ENCODE measurements at places on chromosomes 6 and 20.

DNA sequence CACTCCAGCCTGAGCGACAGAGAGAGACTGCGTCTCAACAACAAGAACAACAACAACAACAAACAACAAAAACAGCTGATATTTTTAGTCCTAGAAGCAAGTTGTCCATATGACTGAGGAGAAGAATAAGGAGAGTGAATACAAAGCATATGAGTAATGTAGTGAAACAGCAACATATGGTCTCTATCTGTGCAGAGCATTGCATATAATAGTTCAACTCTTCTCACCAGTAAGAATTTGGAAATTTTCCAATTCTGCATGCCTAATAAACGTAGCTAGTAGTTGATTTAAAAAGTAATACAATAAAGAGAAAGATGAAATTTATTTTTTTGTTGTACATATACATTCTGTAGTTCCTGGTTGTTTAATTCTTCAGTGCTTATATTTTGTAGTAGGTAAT is 129.7 kb upstream of the FAM83B start:
- DNase-seq = no peak

DNA sequence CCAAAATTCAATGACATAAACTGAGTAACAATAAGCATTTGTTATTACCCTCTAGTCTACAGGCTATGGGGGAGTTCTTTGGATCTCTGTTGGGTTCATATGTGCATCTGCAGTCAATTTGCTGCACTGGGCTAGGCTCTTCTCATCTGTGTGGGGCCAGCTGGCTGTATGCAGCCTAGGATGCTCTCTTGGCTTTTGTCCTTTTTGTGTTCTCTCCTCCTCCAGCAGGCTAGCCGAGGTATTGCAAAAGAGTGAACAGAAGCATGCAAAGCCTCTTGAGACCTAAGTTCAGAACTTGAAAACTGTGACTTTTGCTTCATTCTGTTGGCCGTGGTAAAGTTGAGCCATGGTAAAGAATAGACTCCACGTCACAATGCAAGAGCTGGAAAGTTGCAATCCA is 62.8 kb upstream of the FOXO3 start:
- DNase-seq = peak; percentile 25

DNA sequence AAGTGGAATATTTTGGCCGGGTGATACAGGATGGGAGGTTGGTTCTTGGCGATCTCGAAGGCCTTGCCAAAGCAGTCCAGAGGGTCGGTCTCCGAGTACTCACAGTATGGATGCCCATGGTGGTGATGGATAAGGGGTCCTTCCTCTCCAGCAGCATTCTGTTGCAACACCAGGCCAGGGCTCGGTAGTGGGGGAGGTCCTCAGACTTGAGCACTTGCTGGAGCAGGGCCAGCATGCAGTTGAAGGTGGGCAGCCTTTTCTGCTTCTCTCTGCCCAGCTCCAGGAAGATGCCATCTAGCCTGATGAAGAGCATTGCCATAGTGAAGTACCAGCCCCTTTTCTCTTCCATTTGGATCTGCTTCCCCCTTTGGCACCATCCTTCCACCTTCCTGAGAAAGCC is 99.4 kb upstream of the MCHR2 start:
- no peak for DNase-seq

DNA sequence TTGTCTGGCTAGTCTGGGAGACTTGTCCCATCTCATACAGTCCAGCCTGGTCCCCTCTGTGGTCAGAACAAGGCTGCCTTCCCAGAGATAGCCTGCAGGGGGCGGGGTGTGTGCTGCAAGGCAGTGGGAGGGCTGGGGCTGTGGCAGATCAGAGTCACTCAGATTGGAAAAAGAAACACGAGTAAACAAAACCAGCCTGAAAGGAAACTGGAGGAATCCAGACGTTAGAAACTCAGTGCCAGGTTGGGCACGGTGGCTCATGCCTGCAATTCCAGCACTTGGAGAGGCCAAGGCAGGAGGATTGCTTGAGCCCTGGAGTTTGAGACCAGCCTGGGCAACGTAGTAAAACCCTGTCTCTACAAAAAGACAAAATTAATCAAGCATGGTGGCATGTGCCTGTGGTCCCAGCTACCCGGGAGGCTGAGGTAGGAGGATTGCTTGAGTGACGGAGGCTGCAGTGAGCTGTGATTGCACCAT is 20.2 kb downstream of the LEMD2 start:
- no peak for DNase-seq

GRCh38 chr6:3305216-3305565 is 46.4 kb downstream of the PSMG4 start:
- DNase-seq = no peak

DNA sequence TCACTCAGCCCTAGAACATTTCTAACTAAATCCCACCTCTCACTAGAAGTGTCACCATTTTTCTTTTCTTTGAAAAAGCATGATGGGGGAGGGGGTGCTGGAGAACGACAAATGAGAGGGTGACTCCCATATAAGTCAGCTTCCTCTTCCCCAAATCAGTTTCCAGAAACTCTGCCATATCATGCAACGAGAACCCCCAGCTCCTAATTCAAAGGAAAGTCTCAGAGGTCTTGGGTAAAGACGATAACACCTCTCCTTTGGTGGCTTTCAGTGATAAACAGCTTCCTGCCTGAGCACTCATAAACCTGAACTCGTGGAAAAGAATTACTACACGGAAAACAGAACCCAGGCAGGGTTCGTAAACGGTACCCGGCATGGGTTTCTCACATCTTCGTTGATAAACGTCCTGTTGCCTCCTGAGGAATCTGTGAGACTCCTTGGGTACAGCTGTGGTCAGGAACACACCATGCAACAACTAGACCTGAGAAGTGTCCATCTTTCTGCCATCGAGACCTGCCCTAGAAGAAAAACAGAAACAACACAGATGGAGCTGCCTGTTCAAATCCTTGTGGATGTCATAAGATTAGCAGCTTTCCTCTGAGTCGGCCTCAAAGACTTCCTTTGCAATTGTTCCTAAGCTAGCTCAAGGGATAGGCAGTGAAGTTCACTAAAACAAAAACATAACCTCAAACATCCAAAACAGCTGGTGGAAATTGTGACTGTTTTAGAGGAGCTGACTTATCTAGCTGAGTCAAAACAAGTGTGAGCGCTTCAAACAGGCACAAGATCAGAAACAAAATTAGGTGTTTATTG is 185.8 kb upstream of the PRDM1 start:
- no peak for DNase-seq

GRCh38 chr20:7264137-7264536 is 496.7 kb downstream of the BMP2 start:
- no peak for DNase-seq

DNA sequence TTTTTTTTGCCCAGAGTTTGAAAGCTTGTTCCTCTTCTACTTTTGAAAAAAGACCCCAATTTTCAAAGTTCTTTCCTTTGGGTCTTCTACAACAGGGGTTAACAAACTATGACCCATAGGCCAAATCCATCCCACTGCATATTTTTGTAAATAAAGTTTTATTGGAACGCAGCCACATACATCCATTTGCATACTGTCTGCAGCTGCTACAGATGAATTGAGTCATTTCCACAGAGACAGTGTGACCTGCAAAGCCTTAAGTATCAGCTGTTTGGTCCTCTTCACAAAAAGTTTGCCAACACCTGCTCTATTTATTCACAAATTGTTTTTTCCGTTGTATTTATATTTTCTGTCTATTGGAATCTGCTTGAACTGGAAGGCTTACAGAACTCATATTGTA is 189.2 kb downstream of the TBC1D7 start:
- no peak for DNase-seq

GRCh38 chr20:50186151-50186885 is 4.3 kb upstream of the CEBPB start:
- DNase-seq = no peak

- DNase-seq = no peak
These were observed 230.7 kb upstream of the BTBD3 start for GRCh38 chr20:11686820-11687543.

DNA sequence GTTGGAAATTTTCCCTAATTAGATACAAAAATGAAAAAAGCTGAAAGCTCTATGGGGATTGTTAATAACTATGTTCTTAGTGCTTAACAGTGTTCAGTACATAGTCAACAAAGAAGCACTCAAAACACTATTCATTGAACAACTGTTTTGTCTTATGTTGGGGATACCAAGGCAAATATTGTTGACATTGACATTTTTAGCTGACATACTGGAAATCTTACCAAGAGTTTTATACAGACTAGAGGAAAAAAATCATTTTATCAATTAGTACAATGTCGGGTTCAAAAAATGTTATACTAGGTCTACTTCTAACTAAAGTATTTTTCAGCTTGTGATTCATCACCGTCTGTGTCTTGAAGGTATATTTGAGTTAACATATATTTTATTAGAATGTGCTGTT is 40.2 kb downstream of the KLHL31 start:
- DNase-seq = no peak

- DNase-seq = no peak
These were observed 48.4 kb downstream of the ZFAND3 start for GRCh38 chr6:37867756-37868446.

DNA sequence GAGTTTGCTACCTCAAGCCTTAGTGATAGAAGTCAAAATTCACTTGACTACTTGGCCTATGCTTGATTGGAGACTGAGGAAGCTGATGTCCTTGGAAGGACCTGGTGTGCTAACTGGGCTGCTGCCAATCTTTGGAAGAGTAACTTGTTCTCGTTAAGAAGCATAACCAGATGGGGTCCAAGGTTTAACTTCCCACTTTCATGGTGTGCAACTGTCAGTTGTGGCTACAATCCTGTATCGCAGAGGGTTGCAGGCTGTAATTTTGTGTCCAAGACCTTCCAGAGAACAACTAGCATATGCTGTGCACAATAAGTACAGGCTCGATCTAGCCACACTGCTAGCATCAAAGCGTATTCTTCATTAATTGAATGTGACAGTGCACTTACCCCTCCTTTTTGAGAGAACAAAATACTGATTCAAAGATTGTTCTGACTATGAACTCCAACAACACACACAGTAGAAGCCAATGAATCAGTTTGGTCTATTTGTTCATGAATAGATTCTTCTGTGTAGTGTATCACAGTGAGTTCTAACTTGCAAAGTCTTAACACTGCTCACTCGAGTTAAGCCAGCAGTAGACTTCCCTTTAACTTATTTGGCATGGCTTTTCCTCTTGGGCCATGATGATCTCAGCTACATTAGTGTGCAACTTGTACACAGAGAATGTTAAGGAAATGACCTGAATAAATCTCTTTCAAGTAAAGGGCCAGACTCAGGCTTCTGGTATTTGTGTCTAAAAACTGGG is 15.8 kb upstream of the PLCB1 start:
- DNase-seq = no peak

- DNase-seq = no peak
These were observed 16.2 kb upstream of the HLA-G start for GRCh38 chr6:29811377-29811776.

DNA sequence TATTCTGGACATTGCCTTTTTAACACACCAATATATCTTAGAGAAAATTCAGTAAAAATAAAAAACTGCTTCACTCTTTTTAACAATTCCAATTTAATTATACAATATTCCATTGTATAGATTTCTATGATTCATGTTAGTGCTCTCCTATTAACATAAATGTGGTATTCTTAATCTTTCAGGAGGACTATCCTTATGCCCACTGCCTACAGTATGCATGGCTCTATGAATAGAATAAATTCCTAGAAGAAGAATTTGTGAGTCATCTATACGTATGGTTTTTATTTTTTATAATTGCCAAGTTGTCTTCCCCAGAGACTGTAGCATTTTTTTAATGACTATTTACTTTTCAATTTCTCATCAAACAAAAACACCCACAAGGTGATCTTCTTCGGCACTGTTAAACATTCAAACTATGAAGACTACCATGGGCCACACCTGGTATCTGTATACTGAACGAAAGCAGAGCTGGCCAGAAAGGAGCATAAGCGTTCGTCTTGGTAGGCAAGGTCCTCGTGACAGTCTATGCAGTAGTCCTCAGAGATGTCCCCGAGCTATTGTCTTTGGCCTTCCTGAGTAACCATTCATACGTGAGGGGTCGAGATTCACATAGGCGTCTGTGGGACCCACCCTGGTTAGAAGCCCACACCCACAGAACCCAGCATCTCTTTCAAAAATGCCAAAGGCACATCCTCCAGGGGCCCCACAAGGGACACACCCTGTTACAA is 74.6 kb downstream of the KIF16B start:
- DNase-seq = no peak

DNA sequence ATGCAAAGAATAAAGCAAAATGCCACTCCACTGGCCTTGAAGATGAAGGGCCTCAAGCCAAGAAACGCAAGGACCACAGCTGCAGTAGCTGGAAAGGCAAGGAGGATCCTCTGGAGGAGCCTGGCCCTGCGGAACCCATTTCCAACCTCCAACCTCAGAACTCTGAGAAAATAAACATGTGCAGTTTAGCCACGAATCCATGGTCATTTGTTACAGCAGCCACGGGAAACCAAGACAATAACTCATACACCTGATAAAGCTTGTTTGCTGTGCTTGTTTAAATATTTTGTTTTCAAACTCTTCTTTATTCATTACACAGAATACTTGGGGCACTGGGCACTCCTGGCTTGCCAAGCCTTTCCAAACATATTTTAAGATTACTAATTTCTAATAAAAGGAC is 10.4 kb downstream of the SERPINB6 start:
- no peak for DNase-seq

DNA sequence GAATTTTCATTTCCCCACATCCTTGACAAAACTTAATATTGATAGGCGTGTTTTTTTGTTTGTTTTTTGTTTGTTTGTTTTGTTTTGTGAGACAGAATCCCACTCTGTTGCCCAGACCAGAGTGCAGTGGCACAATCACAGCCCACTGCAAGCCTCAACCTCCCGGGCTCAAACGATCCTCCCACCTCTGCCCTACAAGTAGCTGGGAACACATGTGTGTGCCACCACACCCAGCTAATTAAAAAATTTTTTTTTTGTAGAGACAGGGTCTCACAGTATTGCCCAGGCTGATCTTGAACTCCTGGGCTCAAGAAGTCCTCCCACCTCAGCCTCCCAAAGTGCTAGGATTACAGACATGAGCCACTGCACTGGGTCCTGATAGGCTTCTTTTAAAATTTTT is 9.2 kb downstream of the CEP57L1 start:
- DNase-seq = no peak

- no peak for DNase-seq
These were observed 190.3 kb downstream of the TENT5A start for GRCh38 chr6:81562169-81562568.

DNA sequence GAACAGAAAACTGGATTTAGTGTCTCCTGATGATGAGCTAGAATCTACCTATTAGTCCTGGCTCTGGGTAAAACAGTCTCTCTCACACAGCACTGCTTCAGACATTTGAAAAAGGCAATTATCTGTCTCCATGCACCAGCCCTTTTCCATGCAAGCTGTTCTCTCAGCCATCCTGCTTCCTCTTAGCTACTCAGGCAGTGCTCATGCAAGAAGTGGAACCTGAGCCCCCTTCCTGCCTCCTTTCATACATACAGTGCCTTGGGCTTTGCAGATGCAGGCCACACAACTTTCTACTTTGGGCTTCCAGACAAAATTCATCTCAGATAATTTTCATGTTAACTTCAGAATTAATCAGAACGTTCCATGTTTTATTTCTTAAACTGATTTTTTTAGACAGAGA is 151.3 kb downstream of the RALGAPA2 start:
- DNase-seq = no peak

GRCh38 chr6:90179190-90180169 is 117.2 kb downstream of the BACH2 start:
- no peak for DNase-seq

GRCh38 chr6:144338951-144339700 is 54.0 kb downstream of the UTRN start:
- DNase-seq = no peak
